ENCODE measurements at places on chromosomes 16 and 17. TPM values are rescaled to one million over a fixed set of nuclear protein-coding genes. Genes with fewer than 3 reads are reported as not detected.

GRCh38 chr17:50151041-50151936, 812 bp upstream of the PPP1R9B start:
- DNase-seq: peak; percentile 86

DNA sequence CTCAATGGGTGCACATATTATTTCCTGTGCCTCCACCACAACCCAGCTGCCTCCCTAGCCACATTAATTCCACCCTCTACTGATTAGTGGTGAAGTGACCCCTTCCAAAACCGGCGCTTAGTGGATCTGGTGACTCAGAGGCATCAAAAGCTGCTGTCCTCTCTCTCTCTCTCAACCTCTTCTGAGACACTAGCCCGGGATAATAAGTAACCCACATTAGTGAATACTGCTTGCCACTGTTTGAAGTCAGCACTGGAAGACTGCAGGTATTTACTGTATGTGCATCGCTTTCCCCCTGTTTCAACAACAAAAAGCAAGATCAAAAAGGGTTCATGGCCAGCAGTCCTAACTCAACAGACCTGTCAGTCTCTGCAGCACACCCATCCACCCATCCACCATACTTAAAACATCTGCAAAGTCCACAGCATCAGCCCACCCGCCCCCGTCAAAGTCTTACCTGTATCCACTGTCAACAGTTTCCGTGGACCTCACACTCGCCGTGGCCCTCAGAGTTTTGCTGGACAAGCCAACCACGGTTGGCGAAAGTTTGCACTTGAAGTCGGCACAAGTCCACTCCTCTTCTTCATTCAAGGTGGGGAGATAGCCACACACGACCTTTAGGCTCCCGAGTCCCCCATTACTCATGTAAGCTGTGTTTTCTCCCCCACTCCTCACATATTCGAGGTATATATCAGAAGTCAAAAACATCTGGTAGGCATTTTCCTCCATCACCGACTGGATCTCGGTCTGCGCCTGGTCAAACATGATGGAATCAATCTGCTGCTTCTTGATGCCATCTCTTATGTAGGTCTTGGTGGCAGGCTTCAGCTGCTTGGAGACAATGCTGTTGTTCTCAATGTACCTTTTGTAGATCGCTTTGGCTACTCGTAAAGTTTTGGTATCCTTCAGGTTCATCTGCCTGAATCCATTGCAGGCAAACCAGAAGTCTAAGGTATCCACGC, 3.8 kb downstream of the AXIN2 start:
- no peak for DNase-seq

DNA sequence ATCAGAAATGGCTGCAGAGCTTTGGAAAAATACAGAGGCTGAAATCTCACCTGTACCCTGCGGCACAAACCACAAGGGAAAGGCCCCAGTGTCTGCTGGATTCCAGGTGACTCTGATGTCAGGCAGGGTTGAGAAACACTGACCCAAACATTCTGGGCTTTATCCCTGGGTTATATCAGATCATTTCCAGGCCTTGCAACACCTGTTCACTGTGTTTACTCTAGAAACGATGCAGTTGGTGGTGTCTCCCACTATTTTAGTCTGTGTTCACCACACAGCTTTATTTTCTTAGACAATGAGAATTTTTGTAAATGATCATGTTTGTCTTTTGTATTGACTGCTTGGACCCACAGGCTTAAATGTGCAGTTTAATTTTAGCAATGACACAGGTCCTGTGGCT, 151.5 kb upstream of the SDK2 start:
- DNase-seq: no peak

DNA sequence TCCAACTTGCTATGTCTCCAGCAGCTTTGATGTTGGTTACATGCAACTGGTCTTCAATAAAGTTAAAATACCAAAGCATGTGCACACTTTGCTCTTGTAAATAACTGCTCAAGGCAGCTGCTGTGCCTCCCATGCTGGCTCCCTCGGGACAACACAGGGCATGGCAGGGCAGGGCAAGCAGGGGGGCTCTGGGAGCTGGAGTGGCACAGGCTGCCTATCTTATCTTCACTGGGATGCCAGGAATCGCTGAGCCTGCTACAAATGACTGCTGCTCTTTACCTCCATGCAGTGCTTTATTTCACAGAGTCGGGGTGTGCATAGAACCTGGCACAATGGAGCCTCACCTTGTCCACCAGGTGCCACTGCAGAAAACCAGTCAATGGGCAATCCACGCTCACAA, 21.8 kb downstream of the PEMT start:
- no peak for DNase-seq

DNA sequence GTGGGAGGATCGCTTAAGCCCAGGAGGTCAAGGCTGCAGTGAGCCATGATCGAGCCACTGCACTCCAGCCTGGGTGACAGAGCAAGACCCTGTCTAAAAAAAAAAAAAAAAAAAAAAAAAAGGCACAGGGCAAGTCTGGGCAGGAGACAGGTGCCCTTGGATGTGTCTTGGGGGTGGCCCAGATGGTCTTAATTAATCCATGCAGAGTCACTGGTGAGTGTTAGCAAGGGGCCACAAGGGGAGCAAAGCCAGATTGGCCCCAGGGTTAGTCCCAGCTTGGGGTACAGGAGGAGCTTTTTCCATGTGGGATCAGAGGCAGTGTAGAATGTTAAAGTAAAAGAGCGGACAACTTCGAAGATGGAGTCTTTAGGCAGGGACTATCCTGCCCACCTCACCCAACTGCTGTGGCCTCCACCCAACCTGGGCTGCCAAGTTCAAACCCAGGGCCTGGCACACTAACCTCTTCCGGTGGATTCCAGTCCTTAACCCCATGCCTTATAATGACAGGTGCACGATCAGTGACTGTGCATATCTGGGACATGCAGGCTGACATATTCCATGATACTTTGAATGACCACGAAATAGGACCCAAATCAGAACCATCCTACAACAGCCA, 32.2 kb upstream of the MFSD6L start:
- no peak for DNase-seq

DNA sequence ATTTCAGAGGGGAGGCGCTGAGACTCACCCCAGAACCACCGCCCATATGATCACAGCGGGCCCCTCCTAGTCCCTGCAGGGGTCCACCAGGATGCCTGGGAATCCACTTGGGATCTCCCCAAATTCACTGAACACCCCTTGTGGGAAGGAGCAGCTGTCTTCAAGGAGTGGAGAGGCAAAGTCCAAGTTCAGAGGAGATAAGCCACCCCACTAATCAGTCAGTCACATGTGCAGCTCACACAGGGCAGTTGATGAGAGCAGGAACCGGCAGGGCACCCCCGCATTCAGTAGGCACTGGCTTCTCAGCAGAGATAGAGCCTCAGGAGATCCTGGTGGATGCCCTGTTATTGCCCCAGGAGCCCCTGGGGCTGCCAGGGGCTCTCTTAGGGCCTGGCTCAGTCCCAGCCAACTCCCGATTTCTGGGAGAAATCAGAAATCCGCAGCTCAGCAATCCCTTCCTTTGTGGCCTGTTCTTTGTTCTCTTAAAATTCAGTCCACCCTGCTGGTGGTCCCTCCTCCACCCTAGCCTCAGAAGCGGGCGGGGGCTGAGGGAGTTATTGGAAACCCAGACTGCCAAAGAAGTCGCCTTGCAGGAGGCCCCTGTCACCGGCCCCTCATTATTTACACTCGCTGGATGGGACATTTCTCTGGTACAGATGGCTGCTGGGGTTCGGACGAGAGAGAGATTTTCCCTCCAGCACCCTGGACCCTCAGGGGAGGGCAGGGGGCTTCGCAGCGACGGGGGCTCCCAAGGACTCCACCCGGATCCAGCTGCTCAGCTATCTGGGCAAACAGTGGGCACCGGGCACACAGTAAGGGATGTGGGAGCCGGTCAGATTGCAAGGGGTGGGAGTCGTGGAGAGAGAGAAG, 1.8 kb downstream of the CDC42EP4 start:
- DNase-seq: no peak

GRCh38 chr17:40538019-40538935, 27.0 kb downstream of the CCR7 start:
- no peak for DNase-seq

GRCh38 chr16:13994239-13995106, 74.5 kb downstream of the ERCC4 start:
- no peak for DNase-seq

- no peak for DNase-seq
These were observed 8.6 kb upstream of the CDH1 start for GRCh38 chr16:68728523-68728922.

- DNase-seq: no peak
These were observed 38.4 kb downstream of the CFDP1 start for GRCh38 chr16:75394941-75395340.

- no peak for DNase-seq
These were observed 1070.0 kb downstream of the CDH11 start for GRCh38 chr16:64051824-64052223.

DNA sequence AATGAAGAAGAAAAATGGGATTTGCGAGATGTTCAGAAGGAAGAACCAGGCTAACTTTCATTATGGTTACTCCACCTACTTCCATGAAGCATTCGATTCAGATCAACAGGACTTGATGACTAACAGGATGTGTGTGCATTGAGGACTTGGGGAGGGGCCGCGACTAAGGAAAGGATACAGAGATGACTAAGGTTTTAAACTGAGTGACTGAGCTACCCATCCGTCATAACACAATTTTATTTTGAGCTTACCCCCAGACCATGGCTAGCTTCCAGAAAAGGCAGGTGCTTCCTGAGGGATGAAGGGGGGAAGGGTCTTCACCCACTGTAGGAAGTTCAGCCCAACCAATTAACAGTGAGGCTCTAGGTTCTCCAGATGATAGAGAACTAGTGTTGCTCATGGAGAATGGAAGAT, 2.5 kb upstream of the CDYL2 start:
- peak; percentile 67 for DNase-seq

DNA sequence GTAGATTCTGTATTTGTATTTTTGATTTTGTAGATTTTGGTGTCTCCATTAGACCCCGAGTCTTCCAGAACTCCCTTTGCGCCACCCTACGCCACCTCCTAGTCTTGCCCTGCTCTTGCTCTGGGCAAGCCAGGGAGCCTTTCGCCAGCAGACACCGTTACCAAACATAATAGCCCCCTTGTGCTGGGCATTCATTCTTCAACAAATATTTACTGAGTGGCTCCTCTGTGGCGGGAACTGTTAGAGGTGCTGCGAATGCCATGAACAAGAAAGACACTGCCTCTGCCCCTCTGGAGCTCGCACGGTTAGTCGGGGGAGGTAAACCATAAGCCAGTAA, 841 bp upstream of the GPT2 start:
- DNase-seq: no peak

DNA sequence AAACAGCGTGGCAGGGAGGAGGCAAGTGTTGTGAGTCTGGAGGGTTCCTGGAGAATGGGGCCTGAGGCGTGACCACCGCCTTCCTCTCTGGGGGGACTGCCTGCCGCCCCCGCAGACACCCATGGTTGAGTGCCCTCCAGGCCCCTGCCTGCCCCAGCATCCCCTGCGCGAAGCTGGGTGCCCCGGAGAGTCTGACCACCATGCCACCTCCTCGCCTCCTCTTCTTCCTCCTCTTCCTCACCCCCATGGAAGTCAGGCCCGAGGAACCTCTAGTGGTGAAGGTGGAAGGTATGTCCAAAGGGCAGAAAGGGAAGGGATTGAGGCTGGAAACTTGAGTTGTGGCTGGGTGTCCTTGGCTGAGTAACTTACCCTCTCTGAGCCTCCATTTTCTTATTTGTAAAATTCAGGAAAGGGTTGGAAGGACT, at the start of gene CD19:
Gene CD19 (plus strand): TSS at position 171 of the 425 bp plus-strand sequence. CDS start 30 bp downstream, at position 201.
- no peak for DNase-seq

DNA sequence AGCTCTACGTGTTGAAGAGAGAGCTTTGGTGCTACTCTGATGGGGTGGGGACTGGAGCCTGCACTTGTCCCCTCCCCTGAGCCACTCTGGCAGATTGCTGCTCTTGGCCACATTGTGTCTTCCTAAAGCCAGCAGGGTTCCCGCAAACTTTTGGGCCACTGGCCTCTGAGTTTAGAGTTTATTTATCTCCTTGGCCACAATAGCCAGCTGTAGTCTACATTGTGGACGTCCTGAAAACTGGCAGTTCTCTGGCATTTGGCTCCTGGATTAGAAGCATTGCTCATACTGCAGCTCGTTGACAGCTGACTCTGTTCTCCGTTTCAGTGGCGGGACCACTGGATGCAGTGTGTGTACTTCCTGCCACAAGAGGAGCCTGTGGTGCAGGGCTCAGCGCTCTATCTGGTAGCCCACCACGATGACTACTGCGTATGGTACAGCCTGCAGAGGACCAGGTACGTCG, 34.6 kb downstream of the PRMT7 start:
- no peak for DNase-seq

DNA sequence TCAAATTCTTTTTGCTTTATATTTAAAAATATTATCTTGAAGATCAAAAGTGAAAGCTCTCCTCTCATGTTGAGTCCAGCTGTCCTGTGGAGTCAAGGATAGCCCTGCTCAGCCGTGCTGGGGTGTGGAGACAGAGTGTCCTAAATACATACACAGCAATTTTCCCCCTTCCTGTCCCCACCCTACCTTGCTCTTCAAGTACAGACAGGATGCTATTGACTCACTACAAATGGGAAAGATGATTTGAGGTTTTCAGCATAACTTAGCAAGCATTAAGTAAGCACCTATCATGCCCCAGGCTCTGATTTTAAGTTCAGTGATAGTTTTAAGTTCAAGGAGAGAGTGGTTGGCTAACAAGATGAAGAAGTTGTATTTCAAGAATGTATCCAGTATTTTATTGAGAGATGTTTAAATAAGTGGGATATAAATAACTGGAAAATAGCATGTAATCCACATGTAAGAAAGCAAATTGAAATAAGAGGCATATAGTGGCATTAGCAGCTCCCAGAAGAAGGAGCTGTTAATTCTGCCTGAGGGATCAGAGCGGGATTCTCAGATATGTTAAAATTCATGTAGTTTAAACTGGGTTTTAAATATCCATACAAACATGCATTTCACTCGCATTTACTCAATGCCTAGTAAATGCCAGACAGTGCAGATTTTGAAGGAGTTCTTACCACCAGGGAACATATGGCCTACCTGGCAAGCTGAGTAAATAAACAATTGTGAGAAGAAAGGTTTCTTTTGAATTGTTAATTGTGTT, 183.5 kb upstream of the ANKFN1 start:
- DNase-seq: no peak

DNA sequence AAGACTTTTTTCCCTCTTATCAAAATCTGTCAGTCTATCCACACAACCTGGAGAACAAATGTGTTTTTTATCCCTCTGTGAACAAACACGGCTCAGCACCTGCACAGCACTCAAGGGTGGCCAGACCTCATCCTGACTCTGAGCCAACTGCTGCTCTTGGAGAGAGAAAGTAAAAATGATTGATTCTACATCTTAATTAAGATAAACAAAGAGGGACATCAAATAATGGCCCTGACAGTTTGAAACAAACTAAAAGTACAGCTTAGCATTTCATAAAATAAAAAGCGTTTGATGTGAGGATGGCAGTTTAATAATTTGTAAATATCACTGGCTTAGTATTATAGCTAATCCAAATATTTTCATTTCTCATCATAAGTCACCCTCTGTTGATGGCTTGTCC, 106.2 kb downstream of the SNX11 start:
- DNase-seq: no peak

GRCh38 chr16:14676633-14677032, 17.5 kb downstream of the PLA2G10 start:
- no peak for DNase-seq

GRCh38 chr16:2810651-2811050, 6.4 kb upstream of the PRSS21 start:
- DNase-seq: no peak

GRCh38 chr16:12602811-12603698, 200.6 kb downstream of the CPPED1 start:
- DNase-seq: no peak

The PYY gene
- 0.36 TPM for total RNA-seq

The B9D1 gene
- total RNA-seq: 4.3 TPM

The HS3ST4 gene
- total RNA-seq: not detected

The ENDOV gene
- 15.6 TPM for total RNA-seq

The TNFRSF13B gene
- total RNA-seq: not detected

The SBK1 gene
- 0.80 TPM for total RNA-seq

The PRAC1 gene
- not detected for total RNA-seq

The WNT3 gene
- not detected for total RNA-seq

Measured in activated T-helper 1 cell treated with anti-CD3 and anti-CD28 coated beads, Interleukin-12 subunit alpha, Interleukin-12 subunit beta, Interleukin-2, Interleukin-4 antibody, amounts not matched to agents 30 ng/mL and 10 ng/mL and 1 ng/mL, durations not matched to agents 14 hours and 24 hours and 36 hours (primary cell).